Activated CD4-positive, CD25-positive, alpha-beta regulatory T cell treated with anti-CD3 and anti-CD28 coated beads, Interleukin-2, amount 50 U/mL, for 16 hours (primary cell): ENCODE measurements at places on chromosomes 16 and 17.

GRCh38 chr16:2009164-2009711, 383 bp downstream of the ZNF598 start:
- no peak for DNase-seq

DNA sequence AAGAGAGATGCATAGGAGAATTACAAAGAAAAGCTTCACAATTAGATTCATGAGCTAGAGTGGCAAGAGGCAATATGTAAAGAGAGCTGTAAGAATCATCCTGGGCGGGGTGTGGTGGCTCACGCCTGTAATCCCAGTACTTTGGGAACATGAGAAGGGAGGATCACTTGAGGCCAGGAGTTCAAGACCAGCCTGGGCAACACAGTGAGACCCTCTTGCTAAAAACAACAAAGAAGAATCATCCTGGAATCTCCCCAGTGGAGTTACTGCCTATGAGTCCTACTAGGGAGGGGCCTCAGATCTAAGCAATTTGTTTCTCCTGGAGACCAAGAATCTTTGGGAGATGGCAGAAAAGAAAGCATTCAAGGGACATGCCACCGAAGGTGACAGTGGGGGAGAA, 119.1 kb downstream of the HIC1 start:
- DNase-seq = no peak

DNA sequence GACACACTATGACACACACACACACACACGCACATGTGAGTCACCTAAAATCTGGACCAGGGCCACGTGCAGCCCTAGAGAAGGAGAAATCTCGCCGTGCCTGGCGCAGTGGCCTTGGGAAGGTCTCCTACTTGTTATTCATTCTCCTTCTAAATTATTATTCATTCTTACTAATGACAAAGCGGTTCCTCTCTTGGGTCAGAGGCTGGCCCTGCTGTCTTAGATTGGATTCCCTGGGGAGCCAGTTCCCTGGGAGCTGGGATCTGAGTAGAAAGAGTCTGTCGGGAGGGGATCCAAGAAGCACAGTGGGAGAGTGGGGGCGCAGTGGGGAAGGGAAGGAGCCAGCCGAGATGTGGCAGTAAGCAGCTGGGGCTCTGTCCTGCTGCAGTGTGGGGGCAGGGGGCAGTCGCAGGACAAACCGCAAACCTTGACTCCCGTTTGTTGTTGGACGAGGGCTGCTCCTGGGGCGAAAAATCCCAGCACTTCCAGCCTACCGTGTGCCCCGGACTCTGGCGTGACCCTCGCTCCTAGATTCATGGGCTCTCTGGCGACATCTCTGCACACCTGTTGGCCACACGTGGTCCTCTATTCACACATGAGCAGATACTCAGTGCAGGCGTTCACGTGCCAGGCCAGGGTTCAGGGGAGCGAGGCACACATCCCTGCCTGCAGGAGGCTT, 18.7 kb upstream of the JPH3 start:
- DNase-seq = no peak

GRCh38 chr16:14509675-14510132, 120.4 kb downstream of the PARN start:
- no peak for DNase-seq

GRCh38 chr16:79047337-79047736, 553.2 kb downstream of the MAF start:
- DNase-seq = no peak

DNA sequence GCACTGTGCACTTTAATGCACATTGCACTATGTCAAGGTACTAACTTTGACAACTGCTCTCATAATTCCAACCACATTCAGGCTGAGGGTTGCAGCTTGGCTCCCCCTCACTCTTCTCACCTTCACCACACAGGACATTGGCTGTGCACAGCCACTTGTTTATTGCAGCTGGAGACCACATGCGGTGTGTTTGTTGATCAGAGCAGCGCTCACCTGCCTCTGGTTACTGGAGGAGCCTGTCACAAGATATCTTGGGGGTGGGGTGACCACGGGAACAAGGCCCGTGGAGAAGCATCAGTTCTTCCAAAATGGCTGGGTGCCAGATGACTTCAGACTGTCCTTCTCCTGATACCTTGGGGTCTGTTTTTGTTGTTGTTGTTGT, 10.6 kb upstream of the CCL5 start:
- no peak for DNase-seq

GRCh38 chr17:77318491-77319210, 177.9 kb downstream of the SEC14L1 start:
- no peak for DNase-seq

- DNase-seq = no peak
Measured at GRCh38 chr16:87833548-87833947, 35.8 kb downstream of the SLC7A5 start.

DNA sequence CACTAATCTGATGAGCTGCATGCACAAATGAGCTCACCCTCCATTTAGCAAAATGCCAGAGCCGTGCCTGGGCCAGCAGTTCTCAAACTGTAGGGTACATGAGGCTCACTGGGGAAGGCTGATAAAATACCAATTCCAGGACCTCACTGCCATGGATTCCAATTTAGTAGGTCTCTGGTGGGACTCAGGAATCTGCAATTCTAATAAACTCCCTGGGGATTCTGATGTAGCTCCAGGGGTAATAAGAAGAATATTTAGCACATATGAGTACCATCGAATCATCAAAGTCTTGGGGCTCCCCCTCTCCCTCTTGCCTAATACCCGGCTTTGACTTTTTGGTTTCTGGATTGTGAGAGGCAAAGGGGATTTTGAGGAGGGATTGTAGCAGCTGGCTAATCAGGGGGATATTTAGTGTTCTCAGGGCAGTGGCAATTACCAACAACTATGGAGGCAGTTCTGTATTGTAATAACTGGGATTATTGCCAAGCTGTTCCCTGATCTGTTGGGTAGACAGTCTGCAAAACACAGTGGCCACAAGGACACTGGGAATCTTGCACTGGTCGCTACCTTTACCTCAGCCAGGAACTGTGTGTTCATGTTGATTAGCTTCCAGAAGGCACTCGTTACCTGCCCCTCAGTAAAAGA, 140.4 kb downstream of the SHISA9 start:
- no peak for DNase-seq

GRCh38 chr16:12793120-12793864, 10.4 kb downstream of the CPPED1 start:
- DNase-seq = no peak

DNA sequence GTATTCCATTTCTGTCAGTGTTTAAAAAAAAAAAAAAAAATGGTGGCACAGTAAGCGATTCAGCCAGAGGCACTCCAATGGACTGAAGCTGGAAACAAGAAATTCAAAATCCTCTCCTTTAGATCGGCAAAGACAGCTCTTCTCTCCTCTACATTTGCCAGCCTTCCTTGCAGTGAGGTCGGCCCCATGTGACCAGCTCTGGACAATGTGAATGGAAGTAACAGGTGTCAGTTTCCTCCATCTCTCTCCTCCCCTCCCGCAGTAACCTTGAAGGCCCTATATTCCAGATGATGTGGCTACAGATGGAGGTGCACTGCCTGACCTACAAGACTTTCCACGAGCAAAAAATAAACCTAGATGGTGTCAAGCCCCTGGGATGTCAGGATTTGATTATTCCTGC, 15.0 kb downstream of the CUEDC1 start:
- no peak for DNase-seq

DNA sequence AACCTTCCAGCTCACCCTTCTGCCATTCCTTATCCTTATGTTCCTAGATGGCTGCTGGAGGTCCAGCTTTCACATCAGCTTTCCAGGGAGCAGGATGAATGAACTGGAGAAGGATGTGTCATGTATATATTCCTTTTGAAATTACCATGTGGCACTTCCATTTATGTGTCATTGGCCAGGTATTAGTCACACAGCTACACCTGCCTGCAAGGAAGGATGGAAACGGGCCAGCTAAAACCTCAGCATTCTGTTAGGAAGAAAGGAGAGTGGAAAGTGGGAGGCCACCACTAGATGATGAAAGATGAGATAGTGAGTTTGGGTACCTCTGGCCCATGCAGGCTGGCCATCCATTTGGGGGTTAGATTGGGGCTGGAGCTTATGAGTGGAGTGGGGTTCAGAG, 67.5 kb downstream of the KSR1 start:
- DNase-seq = no peak

DNA sequence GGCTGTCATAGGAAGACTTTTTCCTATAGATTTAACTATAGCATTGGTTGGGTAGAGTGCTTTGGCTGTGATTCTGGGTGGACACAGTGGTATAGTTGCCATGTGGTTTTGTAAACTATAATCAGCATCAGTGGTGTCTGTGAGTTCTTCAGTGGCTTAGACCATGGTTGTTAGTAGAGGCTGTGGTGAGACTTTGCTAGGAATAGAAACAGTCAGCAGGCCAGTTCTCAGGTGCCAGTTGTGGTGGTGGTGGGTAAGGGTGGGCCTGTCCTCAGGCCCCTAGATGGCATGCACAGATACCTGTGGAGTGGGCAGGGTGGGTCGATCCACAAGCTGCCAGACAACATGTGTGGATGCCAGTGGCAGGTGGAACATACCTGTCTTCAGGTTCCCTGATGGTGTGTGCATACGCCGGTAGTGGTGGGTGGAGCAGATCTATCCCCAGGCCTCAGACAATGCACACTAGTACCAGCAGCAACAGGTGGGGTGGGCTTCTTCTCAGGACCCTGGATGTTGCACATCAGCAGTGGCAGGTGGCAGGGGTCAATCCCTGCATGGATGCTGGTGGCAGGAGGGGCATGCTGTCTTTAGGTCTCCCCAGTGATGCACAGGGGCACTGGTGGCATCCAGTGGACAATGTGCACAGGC, 28.4 kb upstream of the GINS3 start:
- no peak for DNase-seq

DNA sequence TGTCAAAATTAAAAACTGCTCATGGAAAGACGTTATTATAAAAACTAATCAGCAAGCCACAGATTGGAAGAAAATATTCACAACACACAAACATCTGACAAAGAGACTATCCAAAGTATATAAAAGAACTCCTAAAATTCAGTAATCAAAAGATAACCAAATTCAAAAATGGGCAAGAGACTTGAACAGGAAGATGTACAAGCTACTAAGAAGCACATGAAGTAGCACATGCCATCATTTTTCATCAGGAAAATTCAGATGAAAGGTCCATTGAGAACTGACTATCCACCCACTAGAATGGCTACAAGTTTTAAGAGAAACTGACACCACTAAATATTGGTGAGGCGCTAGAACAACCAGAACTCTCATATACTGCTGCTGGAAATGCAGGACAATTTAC, 3.4 kb upstream of the HLF start:
- no peak for DNase-seq

- no peak for DNase-seq
Measured at GRCh38 chr16:76816475-76816874, 374.5 kb upstream of the MON1B start.

DNA sequence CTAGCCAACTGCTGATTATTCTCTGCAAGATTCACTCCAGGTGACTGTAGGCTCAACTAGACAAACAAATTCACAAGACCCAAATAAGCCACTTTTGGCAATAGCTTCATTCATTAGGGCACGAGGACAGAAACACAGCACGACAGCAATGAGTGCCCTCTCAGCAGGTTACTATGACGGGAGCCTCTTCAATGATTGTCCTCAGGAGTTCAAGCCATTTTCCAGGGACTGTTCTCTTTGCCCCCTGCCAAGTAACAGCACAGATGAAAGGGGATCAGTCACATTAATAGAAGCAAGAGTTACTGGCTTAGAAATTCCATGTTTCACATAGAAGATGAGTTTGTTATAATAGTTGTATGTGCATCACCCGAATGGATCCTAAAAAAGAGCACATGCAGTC, 712.2 kb downstream of the CDH8 start:
- no peak for DNase-seq

- DNase-seq = no peak
Measured at GRCh38 chr17:27888067-27888466, 5.1 kb downstream of the LYRM9 start.

DNA sequence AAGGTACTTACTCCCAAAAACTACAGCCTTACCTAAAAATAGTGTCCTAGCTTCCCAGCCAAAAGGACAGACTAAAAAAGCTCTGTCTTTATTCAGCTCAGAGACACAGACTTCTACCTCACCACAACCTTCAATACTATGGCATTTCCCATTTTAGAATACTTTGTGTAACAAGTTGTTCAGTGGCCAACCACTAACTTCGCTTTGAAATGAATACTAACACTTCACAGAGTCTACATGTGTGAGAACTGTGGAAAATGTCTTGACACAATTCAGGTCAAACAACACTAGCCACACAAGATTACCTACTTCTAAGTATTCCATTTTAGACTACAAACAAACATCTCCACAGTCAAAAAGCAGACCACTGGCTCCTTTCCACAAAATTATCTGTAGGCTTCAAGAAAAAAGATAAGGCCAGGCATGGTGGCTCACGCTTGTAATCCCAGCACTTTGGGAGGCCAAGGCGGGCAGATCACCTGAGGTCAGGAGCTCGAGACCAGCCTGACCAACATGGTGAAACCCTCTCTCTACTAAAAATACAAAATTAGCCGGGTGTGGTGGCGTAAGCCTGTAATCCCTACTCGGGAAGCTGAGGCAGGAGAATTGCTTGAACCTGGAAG, 3.2 kb downstream of the HELZ start:
- no peak for DNase-seq

DNA sequence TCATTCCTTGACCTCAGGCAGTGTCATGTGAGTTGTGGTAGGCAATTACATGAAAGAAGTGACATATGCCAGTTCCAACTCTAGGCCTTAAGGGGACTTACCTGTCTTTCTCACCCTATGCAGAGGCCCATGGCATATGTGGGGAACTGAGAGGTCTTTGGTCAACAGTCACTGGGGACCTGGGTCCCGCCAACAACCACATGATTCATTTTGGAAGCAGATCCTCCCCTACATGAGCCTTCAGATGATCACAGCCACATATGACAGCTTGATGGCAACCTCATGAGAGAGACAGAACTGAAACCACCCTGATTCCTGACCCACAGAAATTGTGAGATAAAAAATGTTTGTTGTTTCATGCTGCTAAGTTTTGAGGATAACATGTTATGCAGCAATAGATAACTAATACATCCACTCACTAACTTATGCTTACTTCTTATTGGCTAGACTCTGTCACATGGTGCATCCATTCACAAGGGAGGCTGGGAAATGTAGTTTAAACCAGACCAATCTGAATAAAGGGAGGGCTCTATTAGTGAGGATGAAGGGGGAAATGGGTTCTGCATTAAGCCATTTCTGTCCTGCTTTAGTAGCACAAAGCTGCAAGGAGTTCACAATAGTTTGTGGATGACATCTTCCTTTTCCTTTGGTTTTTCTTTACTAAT, 298.2 kb downstream of the HAPSTR1 start:
- DNase-seq = no peak

DNA sequence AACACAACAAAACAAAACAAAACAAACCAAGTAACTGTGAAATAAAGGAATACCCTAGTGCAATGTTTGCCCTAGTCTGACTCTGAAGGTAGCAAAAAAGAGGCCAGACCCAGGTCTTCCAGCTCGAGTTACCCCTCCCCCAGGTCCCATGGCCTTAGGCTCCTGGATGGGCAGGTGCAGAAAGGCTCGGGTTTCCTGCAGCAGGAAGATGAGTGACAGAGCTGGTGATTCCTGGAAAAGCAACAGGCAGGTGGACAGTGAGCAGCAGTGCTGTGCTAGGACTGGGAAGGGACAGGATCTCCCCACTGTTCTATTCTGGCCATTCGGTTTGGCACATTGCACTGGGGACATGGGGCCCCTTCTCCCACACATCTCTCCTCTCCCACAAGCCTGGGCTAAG, 42.9 kb upstream of the MRTFB start:
- DNase-seq = no peak

- DNase-seq = no peak
Measured at GRCh38 chr16:70579648-70580630, 56.3 kb downstream of the SF3B3 start.

- DNase-seq = no peak
Measured at GRCh38 chr16:24844101-24845030, 1.4 kb upstream of the SLC5A11 start.
